ENCODE measurements at places on chromosomes 3 and 15. TPM values are rescaled to one million over a fixed set of nuclear protein-coding genes. Genes with fewer than 3 reads are reported as not detected.

DNA sequence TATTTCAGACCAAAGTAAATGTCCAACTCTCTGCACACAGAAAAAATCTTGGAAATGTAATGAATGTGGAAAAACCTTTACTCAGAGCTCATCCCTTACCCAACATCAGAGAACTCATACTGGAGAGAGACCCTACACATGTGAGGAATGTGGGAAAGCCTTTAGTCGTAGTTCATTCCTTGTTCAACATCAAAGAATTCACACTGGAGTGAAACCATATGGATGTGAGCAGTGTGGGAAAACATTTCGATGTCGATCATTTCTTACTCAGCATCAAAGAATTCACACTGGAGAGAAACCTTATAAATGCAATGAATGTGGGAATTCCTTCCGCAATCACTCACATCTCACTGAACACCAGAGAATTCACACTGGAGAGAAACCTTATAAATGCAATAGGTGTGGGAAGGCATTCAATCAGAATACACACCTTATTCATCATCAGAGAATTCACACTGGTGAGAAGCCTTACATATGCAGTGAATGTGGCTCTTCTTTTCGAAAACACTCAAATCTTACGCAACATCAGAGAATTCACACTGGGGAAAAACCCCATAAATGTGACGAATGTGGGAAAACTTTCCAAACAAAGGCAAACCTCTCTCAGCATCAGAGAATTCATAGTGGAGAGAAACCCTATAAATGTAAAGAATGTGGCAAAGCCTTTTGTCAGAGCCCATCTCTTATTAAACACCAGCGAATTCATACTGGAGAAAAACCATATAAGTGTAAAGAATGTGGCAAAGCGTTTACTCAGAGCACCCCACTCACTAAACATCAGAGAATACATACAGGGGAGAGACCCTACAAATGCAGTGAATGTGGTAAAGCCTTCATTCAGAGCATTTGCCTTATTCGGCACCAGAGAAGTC is 8.0 kb upstream of the ZNF501 start:
- DNase-seq: no peak

- DNase-seq: no peak
These were observed 78.2 kb downstream of the CHAC1 start for GRCh38 chr15:41031232-41032078.

ZDHHC19 gene
- not detected for total RNA-seq

NR1I2 gene
- total RNA-seq: 0.91 TPM

- no peak for DNase-seq
These were observed 1.0 kb downstream of the CSPG5 start for GRCh38 chr3:47577583-47578118.

DNA sequence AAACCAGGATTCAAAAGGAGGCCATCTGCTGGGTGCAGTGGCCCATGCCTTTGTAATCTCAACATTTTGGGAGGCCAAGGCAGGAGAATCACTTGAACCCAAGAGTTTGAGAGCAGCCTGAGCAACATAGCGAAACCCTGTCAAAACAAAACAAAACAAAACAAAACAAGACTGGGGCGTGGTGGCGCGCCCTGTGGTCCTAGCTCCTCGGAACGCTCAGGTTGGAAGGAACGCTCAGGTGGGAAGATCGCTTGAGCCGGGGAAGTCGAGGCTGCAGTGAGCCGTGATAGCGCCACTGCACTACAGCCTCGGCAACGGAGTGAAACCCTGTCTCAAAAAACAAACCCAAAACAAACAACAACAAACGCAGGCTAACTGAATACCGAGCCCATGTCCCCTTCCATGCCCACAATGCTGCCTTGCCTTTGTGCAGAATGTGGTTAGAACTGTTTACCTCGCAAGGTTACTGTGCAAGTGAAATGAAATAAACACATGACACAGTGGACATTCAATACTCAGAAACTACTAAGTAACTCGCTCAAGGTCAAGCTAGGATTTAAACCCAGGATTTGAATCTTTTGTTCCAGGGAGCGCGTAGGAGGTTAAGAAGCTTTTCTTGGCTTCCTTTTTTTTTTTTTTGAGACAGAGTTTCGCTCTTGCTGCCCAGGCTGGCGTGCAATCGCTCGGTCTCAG is 766 bp upstream of the EMC4 start:
- DNase-seq: no peak

NPAP1 gene
- total RNA-seq: not detected

GRCh38 chr15:85005319-85005718 is 23.7 kb downstream of the PDE8A start:
- no peak for DNase-seq

LTF gene
- total RNA-seq: not detected

ZPLD1 gene
- not detected for total RNA-seq

LARP6 gene
- total RNA-seq: 0.36 TPM

- no peak for DNase-seq
These were observed 130.6 kb upstream of the BCL6 start for GRCh38 chr3:187875863-187876262.

- no peak for DNase-seq
These were observed 9.1 kb downstream of the SLC6A1 start for GRCh38 chr3:11001658-11002021.

DNA sequence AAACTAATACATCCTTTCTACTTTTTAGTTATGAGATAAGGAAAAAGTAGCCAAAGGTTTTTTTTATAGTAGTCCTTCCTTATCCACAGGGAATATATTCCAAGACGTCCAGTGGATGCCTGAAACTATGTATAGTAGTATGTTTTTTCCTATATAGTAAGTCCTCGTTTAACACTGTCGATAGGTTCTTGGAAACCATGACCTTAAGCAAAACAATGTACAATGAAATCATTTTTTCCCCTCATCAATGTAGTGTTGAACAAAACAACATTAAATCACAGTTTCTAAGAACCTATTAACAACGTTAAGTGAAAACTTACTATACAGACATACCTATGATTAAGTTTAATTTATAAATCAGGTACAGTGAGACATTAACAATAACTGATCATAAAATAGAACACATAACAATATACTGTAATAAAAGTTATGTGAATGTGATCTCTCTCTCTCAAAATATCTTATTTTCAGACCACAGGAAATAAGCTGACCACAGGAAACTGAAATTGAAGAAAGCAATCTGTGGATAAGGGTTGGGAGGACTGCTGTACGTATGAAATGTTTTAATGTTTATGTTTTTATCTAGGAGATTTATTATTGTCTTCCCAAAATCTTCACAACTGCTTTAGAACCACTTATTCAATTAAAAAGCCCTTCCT is 20.6 kb downstream of the COPS2 start:
- no peak for DNase-seq

NMNAT3 gene
- 8.3 TPM for total RNA-seq

CKMT1B gene
- total RNA-seq: not detected

GRCh38 chr3:30286007-30286669 is 320.3 kb upstream of the TGFBR2 start:
- DNase-seq: no peak

DNA sequence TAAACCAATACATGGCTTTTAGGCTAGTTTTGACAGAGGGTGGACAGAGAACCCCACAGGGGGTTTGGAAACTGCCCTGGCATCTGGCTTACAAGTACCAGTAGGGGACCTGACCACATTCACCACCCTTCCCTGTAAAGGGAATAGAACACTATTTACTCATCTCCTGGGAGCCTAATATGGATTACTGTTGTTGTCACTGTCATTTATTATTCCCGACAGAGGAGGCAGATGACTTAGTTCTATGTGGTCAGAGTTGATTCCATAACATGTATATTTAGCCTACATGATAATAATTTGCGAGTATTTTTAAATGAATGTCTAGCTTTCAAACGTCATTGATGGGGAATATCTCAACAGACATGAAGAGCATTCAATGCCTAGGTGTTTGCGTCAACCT is 15.9 kb downstream of the ZBTB38 start:
- DNase-seq: no peak

DNA sequence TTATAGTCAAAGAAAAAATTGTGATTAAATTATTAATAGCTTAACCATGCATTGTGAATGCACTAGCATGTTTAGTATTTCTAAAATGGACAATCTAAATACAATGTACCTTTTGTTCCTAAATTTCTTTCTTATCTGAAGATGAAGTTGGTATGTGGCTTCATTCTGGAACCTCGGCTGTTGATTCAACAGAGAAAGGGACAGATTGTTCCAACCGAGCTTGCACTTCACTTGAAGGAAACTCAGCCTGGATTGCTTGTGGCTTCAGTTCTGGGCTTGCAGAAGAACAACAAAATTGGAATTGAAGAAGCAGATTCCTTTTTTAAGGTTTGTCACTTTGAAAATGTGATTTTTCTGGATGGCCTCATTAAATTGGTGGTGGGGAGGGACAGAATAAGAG is 32.6 kb downstream of the HPS3 start:
- no peak for DNase-seq
